Ecto neural progenitor cell (in vitro differentiated cells): ENCODE measurements at places on chromosomes 12 and 14.

DNA sequence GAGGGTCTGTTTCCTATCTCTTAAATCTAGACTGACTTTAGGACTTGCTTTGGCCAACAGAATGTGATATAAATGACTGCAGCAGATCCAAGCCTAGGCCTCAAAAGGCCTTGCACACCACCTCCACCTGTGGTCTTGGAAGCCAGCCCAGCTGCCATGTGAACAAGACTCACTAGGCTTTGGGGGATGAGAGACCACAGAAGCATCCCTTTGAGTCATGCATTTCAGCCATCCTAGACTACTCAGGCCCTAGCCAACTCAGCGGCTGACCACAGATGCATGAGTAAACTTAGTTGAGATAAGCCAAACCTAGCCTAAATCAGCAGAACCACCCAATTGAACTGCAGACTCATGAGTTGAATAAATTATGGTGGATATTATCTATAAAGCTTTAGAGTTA, 87.7 kb downstream of the KCNH5 start:
- DNase-seq = no peak

DNA sequence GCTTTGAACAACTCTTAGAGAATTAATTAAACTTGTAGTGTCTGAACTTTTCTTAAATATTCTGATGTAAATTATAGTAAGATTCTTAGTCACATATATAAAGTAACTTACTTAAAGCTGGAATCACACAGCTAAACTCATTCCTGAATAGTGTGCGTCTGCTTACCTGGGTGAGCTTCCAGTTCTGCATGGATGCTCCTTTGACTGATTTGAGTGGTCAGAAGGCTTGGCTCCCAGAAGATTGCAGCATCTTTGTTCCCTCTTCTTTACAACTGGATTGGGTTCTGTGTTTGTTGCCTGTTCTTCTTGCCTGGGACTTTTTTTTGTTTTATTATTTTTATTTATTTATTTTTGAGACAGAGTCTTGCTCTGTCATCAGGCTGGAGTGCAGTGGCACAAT, 66.5 kb upstream of the ASPG start:
- no peak for DNase-seq

DNA sequence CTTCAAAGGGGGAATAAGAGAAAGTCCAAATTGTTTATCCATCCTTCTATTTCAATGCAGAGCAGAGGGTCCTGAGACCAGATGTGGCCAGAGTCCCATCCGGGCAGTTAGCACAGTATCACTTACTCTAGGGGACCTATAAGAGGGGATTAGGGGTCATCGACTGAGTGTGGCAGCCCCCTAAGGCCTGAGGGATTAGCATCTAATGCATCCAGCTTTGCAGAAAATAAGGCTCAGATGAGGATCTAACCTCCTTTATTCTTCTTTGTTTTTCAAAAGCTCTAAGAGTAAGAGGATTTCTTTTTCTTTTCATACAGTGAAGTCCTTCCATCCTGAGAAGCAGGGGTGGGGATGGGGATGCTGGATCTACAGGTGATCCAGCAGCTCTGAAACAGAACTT, 43.5 kb downstream of the NEUROD4 start:
- DNase-seq = no peak

DNA sequence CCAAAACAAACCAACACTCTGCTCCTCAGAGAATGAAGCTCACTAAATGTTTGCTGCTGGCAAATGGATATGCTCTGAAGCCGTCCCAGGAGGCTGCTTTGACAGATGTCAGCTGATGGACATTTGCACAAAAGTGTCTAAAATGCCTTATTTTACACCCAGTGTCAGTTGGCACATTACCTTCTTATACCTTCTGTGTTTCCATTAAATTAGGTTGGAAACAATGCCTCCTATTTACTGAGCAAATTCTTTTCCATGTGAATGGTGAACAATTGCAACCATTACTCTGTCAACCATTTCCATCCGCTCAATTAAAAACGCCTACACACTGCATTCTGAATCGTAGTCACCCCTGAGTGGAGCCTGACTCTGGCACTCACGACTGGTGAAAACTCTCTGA, 1679.9 kb upstream of the FLRT2 start:
- DNase-seq = no peak

DNA sequence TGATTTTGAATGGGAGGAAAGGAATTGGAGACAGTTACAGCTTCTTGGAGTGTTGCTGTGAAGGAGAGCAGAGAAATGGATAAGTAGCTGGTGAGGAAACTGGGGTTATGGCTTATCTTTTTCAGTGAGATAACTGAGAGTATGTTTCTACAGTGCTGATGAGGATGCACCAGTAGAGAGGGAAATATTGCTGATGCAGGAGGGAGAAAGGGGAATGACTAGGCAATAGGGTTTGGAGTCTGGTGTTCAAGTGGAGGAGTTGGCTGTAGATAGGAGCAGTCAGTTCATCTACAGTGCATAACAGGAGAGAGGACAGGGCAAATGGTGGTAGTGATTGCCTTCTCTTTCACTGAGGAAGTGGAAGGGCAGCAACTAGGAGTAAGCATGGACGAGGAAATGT, 33.0 kb downstream of the SPATS2 start:
- no peak for DNase-seq

GRCh38 chr14:90632451-90632850, 183.8 kb downstream of the TTC7B start:
- no peak for DNase-seq

DNA sequence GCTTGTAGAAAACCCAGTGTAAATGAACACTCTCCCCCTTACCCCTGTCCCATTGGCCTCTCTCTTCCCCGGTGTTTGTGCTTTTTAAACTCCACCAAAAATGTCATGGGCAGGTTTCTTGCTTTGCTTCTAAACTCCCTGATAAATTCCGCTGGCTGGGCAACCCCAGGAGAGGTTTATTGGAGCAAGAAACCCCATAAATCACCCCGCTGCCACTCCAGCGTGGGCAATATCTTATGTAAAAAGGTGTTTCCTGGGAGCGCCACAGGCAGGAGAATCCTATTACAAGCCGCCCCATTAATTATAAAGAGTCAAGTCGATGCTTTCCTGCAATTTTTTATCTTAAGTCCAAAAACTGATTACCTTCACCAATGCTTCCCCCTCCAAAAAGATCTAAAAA, 22.8 kb downstream of the LHX5 start:
- DNase-seq = no peak

GRCh38 chr14:25049093-25049567, 817 bp downstream of the STXBP6 start:
- no peak for DNase-seq

DNA sequence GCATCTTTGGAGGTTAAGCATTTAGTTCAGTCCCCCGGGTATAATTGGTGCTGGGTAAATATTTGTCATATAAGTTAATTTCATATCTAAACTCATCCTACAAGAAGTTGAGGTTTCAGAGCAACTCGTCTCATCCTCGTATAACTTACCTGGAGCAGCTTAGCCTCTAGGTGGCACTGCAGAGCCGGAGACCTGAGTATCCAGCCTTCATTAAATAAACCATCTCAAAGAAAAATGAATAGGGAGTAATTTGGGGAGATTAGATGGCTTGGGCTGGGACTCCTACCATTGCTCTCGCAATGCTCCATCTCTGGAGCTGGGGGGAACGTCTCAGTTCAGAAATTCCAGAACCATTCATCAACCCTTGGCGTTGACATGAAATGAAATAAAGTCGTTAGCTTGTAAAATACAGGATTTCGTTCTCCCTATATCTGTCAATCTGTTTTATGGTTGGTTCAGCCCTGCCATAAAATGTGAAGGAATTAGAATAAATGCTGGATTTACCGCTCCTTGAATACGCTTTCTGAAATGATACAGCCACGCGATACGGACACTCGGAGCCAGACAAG, 122.9 kb upstream of the TMEM132D start:
- no peak for DNase-seq

GRCh38 chr12:2892246-2892645, 1.6 kb downstream of the TULP3 start:
- DNase-seq = no peak

DNA sequence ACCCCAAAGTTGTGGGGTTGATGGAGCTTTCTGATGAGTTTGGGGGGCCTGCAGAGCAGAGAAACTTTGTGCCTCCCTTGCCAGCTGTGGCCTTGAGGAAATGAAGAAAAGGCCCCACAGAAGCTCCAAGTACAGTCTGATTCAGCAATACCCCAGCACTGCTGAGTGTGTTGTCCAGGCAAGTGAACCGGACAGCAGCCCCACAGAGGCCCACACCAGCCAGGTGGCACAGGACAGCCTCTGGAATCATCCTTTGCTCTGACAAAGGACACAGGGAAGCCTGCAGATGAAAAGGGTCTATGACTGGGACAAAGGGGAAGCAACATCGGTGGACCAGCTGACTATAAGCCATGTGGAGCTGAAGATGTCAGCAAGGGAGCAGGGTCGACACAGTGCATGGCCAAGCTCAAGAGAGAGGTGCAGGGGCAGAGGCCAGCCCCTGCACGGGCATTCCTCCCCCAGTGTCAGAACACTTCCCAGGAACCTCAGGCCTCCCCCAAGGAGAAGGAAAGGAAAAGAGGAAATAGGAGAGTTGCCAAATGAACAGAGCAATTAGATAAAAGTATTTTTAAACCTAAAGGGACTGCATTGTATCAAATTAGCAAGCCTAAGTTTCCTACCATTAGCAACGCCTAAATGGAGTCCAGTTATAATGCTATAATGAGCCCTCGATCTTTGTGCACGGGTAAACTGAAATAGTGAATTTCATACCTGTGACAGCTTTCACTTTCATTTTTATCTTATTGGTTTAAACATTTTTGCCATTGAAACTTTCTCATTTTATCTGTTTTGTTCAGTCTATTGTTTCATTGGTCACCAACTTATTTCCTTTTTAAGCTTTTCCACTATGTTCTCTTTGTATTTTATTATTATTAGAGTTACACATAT, 46.3 kb upstream of the PTGDR start:
- no peak for DNase-seq

GRCh38 chr12:27437839-27438238, 8.7 kb upstream of the SMCO2 start:
- no peak for DNase-seq

DNA sequence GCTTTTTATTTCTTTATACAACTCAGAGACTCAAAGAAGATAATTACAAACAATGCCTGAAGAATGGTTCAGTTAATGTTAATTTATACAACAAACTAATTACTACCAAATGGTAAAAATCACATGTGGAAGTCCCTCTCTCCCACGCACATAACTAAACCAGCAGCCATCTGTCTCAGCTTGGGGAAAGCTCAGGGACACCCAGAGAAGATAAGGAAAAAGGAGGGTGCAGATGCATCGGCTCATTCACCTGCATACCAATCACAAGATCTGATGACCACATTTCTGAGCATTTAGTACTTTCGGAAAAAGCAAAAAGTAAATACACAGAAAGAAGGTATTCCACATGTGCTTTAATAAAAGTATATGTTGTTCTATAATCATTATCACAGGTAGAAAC, 136.3 kb downstream of the SOX5 start:
- DNase-seq = no peak

DNA sequence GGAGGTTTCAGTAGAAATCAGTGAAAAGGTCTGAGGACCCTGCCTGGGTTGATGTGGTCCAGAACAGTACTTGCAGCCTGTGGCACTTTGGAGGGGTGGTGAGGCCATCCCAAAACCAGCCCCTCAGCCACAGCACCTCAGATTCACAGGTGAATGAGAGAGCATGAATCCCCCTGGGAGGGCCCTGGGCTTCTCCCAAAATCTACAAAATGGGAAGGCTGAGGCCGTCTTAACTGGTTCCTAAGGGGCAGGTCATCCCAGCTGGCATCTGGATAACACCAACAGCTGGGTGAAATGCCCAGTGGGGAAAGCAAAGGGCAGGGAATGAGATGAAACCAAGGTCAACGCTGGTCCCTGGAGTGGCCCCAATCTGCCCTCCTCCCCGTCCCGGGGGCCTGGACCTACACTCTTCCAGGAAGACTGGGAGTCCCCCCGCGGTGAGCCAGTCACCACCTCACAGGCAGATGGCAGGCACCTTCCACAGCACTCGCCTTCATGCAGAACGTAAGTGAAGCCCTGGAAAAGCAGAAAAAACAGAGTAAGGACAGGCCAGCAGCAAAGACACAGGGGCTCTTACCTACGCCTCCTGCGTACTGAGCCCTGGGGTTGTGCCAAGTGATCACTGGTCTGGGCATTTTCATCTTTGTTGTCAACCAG, 26.3 kb upstream of the ANO2 start:
- peak; percentile 42 for DNase-seq

DNA sequence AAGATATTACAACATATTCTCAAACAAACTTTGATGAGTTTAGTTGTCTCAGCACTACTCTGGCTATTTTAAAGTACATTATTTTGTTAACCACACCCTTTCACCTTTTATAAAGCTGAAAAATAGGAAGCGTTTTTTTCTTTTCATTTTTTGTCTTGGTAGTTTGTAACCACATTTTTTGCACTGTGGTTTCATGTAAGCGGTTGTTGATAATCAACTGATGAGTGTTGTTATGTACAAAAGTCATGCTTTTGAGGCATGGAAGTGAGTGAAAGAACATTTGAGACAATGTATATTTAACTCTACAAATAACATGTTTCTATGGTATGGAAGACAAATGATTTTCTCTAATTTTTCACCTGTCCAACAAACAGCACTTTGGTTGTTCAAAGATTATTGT, 52.1 kb upstream of the ATP2B1 start:
- no peak for DNase-seq

DNA sequence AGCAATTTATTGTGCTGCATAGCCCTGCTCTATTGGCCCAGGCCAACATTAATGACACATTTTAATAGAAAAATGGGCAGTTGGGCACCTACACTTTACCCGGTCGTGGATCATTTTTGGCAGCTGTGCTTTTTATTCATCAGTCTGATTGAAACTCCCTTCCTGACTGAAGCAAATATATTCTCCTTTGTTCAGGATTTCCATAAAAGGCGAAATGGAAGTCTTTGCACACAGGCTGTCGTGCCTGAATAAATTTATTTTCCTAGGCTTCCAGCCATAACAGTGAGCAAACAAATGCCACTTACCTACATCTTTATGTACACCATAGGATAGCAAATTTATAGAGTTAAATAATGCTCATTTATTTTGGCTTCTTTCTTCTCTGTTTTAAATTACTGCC, 480.7 kb upstream of the DCN start:
- no peak for DNase-seq

DNA sequence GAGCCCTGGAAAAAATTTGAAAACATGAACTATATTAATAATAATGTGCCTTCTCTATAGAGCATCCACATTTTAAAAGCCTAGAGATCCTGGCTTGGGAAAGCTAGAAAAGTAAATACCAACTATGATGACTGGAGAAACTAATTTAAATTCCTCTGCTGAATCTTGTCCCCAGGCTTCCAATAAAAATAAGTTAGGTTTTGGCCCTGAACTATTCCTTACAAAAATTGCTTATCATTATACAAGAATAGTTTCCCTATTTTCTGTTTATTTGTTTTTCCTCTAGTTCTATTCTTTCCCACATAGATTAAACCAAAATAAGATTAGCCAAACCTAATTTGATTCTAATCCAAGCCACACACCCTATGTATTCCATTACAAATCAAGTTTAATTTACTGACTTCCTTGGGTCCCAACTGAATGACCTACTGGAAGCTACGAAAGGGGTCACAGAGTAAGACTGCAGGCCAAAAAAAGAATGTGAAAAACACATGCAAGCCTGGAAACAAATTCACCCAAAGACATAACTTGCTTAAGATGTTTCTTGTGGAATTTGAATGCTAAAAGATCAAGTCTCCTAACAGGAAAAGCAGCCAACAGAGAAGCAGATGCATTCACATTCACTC, 133.0 kb downstream of the PAWR start:
- DNase-seq = no peak

GRCh38 chr12:31773223-31773750, 44.5 kb upstream of the AMN1 start:
- DNase-seq = no peak
